ENCODE measurements at places on chromosomes 1 and 21.

DNA sequence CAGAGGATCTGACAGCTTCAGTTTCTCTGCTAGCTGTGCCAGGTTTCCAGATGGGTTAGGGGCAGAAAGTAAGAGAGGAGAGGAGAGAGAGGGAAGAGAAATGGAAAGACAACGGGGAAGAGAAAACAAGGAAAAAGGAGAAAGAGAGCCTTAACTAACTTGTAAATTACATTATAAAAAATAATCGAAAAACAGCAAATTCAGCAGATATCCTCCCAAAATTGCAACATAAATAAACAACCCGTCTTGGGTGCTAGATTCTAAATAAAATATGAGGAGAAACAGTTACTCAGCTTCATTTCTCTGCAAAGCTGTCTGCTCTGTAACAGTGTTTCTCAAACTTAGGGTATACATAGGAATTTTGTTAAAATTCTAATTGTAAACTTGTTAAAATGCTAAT is 29.2 kb downstream of the SEC16B start:
- no peak for DNase-seq

- no peak for DNase-seq
Observed at GRCh38 chr1:197917805-197918651, 856 bp downstream of the LHX9 start.

DNA sequence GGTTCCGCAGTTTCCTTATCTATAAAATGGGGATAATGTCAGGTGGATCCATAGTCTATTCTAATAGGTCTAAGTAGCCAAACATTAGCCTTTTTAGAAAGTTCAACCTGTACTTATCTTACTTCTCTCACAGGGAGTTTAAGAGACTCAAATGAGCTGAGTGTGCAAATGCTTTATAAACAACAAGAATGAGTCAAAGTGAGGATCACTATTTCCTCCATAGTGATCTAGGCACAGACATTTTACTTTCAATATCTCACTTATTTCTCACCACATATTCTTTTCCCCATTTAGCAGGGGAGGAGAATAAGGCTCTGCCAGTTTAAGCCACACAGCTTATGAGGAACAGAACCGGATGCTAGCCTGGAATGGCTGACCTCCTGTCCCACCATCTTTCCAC is 92.1 kb upstream of the LMO4 start:
- DNase-seq = no peak

DNA sequence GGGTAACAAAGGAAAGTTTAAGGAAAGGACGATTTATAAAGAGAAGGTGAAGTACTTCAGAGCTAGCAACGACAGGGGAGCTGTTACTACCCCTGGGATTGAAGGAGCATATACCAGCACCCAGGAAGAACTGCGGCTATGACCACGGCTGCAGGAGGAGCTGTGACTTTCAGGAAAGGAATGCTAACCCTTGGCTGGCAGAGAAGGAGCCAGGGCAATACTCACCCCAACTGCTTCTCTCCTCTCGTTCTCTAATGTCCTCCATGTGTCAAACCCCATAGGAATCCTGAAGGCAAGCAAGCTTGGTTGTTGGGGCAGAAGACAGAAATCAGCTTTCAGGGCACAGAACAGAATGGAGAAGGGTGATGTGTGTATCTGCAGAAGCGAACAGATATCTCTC is 120.5 kb downstream of the TMEM53 start:
- no peak for DNase-seq

GRCh38 chr1:16017461-16018303 is at the start of gene HSPB7:
TSS of gene HSPB7 (minus strand) at chr1:16018043. CDS start at chr1:16017963, 80 bp downstream.
- DNase-seq = no peak

DNA sequence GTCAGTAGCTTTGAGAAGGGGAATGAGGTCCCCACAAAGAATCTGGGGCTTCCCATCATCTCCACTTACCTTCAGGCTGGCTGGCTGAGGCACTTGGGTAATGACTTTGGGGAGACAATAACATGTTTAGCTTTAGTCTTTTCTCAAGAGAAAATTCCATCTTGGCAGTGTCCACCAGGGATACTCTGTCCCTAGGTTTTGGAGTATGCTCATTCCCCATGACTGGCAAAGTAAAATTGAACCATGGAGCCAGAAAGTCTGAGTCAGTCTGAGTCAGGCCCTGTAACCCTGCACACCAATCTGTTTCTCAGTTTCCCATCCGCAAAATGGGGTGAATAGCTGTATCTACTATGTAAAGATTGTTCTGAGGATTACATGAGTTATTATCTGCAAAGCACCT is 28.2 kb downstream of the RUNX1 start:
- no peak for DNase-seq

- no peak for DNase-seq
Observed at GRCh38 chr21:21232320-21232719, 234.1 kb downstream of the NCAM2 start.

DNA sequence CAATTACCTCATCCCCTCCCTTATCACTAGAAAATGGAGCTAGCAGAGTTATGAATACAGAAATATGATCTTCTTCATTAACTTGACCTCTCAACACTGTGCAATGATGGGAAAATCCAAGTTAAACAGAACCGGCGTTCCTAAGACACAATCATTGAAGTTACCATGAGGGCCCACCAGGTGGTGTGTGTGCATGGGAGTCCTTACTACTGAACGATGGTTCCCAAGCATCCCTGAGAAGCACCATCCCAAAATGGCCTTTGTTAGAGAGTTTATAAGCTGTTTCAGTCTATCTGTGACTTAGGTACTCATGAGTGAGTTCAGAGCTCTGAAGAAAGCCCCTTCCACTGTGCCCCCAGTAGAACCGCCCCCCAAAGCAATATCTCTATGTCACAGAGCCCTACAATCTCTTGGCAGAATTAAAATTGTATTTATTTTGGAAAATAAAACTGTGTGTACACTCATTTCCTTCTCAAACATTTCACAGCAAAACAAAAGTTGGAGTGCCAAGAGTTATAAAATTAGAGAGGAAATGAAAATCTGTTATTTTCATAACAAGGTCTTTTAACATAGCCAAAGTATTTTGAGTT is 56.8 kb downstream of the PLD5 start:
- no peak for DNase-seq

GRCh38 chr1:51093581-51093980 is 8.4 kb upstream of the C1orf185 start:
- DNase-seq = no peak

- DNase-seq = no peak
Observed at GRCh38 chr1:205583461-205584130, 48.2 kb downstream of the ELK4 start.

GRCh38 chr1:4557949-4558348 is 96.5 kb upstream of the AJAP1 start:
- DNase-seq = no peak

Measured in CD8-positive, alpha-beta T cell (primary cell).